CD8-positive, alpha-beta memory T cell (primary cell): ENCODE measurements at places on chromosomes 7 and 10. TPM values are rescaled to one million over a fixed set of nuclear protein-coding genes. Genes with fewer than 3 reads are reported as not detected.
A peak's percentile ranks its signal among the peaks of the same experiment; 100 is the strongest.

CYP26C1 gene
- not detected for polyA plus RNA-seq

TECTB gene
- not detected for polyA plus RNA-seq

DNAH11 gene
- polyA plus RNA-seq = not detected

IFIT1B gene
- polyA plus RNA-seq = 0.14 TPM

TMEM184A gene
- polyA plus RNA-seq = not detected

GRCh38 chr10:100841528-100841927 is 71.2 kb upstream of the SLF2 start:
- H3K4me3 ChIP-seq = no peak overlapping the region
- H3K27me3 ChIP-seq = no peaks in the 10 kb centered on the region
- H3K27ac ChIP-seq = no peak overlapping the region
- no peak for DNase-seq

GRCh38 chr10:23968301-23968700 is 240.6 kb upstream of the KIAA1217 start:
- H3K4me3 ChIP-seq = no peak overlapping the region
- H3K27ac ChIP-seq = no peak overlapping the region
- DNase-seq = no peak
- H3K36me3 ChIP-seq = no peaks in the 10 kb centered on the region

GRCh38 chr7:105594034-105594433 is 12.7 kb upstream of the EFCAB10 start:
- no peak overlapping the region for H3K4me3 ChIP-seq
- no peaks in the 10 kb centered on the region for H3K27me3 ChIP-seq
- no peak for DNase-seq
- H3K36me3 ChIP-seq = no peaks in the 10 kb centered on the region
- H3K4me1 ChIP-seq = no peaks in the 10 kb centered on the region

DNA sequence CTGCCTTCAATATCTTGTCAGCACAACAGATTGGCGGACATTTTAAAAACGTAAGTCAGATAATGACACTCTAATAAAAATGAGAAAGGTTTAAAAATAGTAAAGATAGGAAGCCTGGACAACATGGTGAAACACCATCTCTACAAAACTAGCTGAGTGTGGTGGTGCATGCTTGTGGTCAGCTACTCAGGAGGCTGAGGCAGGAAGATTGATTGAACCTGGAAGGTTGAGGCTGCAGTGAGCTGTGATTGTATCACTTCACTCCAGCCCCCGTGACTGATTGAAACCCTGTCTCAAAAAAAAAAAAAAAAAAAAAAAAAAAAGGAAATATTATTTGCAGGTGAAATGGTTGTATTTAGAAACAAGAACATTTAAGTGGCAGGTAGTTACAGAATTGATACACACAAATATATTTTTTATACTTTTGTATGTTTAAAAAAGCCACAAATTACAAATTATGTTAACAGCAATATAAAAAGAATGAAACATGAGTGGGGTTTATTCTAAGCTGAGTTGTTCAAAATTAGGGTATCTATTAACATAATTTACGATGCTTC is 141.9 kb downstream of the ADK start:
- no peak overlapping the region for H3K27ac ChIP-seq
- no peaks in the 10 kb centered on the region for H3K4me1 ChIP-seq
- H3K36me3 ChIP-seq = no peaks in the 10 kb centered on the region
- no peaks in the 10 kb centered on the region for H3K27me3 ChIP-seq
- no peak for DNase-seq

- no peak overlapping the region for H3K27ac ChIP-seq
- no peaks in the 10 kb centered on the region for H3K36me3 ChIP-seq
- DNase-seq = no peak
- peaks cover 61% of the 10 kb centered on the region for H3K27me3 ChIP-seq
- H3K4me1 ChIP-seq = peaks cover 37% of the 10 kb centered on the region
- H3K4me3 ChIP-seq = no peak overlapping the region
Observed at GRCh38 chr10:21518641-21519396, 6.7 kb downstream of the SKIDA1 start.

DNA sequence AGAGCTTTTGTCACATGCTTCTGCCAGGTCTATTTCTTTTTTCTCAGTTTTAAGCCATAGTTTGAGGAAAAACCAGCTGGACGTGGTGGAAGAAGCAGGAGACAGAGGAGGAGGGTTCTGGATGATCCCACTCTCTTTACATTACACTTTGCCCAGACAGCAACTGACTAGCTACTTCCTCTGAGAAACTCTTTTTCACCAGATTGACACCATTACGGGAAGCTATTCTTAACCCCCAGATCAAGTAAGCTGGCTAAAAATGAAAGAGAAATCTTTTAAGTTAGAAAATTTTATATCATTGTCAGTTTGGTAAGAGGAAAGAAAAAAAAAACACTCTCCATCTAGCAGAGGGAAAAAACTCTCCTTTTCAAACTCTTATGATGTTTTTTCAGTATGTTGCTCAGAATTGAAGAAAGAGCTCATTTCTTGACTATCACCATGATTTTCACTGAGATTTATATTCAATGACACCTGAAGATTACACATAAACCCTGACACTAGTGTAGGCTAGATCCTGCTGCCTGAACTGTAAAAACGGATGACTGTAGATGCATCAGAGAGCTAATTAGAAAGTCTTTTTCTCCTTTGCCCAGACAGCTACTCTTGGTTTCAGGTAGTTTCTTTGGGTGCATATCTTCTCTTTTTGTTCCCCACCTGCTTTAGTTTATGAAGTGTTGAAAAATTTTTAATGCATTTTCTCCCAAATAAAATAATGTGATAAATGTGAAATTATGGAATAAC is 203.1 kb downstream of the TFEC start:
- no peak overlapping the region for H3K4me3 ChIP-seq
- no peak for DNase-seq
- H3K36me3 ChIP-seq = no peaks in the 10 kb centered on the region
- no peaks in the 10 kb centered on the region for H3K4me1 ChIP-seq
- H3K27me3 ChIP-seq = no peaks in the 10 kb centered on the region

DNA sequence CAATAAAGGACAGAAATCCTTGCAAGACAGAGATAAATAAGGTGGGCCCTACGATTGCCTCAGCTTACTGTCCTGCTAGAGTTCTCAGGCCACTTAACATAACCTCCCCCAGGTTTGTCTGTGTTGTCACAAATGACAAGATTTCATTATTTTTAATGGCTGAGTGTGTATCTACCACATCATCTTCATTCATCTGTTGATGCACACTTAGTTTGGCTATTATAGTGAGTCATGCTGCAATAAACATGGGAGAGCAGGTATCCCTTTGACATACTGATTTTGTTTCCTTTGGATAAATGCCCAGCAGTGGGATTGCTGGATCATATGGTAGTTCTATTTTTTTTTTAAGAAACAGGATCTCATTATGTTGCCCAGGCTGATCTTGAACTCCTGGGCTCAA is 60.6 kb downstream of the PRTFDC1 start:
- no peaks in the 10 kb centered on the region for H3K27me3 ChIP-seq
- H3K4me3 ChIP-seq = no peak overlapping the region
- no peak overlapping the region for H3K27ac ChIP-seq
- peaks cover 58% of the 10 kb centered on the region for H3K4me1 ChIP-seq
- no peaks in the 10 kb centered on the region for H3K36me3 ChIP-seq

- no peak for DNase-seq
- no peaks in the 10 kb centered on the region for H3K36me3 ChIP-seq
- no peak overlapping the region for H3K27ac ChIP-seq
- peaks cover 32% of the 10 kb centered on the region for H3K4me1 ChIP-seq
- no peaks in the 10 kb centered on the region for H3K27me3 ChIP-seq
Observed at GRCh38 chr10:14010101-14010558, 320.6 kb downstream of the FRMD4A start.

DNA sequence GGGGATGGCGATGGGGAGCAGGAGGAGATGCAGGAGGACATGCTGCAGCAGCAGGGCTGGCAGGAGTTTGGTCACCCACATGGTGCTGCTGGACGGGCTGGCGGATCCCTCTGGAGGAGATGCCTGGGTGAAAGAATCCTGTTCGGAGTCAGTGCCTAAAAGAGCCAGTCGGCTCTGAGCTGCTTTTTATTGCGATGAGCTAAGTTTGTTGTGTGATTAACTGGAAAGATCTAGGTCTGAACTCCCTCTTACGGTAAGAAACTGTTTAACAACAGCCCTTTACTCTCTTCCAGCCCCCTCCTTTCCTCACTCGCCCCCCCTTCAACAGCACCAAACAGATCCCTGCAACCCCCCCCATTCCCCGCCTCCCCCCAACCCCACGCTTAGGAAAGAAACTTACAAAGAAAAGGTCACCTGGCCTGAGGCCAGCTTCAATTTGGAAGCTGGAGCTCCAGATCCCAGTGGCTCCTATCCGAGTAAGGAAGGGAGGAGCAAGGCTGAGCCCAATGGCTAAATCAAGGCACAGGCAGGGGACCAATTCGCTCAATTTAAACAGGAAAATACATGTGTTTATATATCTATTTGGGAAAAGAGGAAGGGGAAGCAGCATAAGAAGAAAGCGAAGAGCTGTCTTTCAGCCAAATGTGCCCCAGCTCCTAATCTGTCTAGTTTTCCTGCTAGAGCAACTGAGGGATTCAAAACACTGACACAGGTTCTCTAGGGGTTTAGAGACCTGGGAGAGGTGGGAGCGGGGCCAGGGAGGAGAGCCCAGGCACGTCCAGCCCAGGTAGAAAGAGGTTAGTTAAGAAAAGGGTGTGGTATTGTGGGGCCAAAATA is at the start of gene HGF:
HGF (minus strand) TSS at position 157 of the 837 bp plus-strand sequence; CDS start at position 81, 76 bp downstream.
- no peak within 1 kb of the TSS for H3K4me3 ChIP-seq
- no peak within 1 kb of the TSS for H3K27ac ChIP-seq
- H3K4me1 ChIP-seq = no peaks in the 10 kb centered on the region
- no peaks in the 10 kb centered on the region for H3K27me3 ChIP-seq
- no peak for DNase-seq
- H3K36me3 ChIP-seq = no peaks in the 10 kb centered on the region

GRCh38 chr10:74207691-74208480 is 56.9 kb downstream of the ADK start:
- no peak for DNase-seq
- no peaks in the 10 kb centered on the region for H3K27me3 ChIP-seq
- no peak overlapping the region for H3K4me3 ChIP-seq
- H3K4me1 ChIP-seq = no peaks in the 10 kb centered on the region
- H3K36me3 ChIP-seq = no peaks in the 10 kb centered on the region

- no peaks in the 10 kb centered on the region for H3K36me3 ChIP-seq
- H3K4me1 ChIP-seq = peaks cover 42% of the 10 kb centered on the region
- peak overlapping the region; percentile 87 for H3K4me3 ChIP-seq
- no peak for DNase-seq
- peak overlapping the region; percentile 95 for H3K27ac ChIP-seq
Observed at GRCh38 chr10:101693651-101693977, 1.4 kb downstream of the FBXW4 start.

GRCh38 chr10:119769886-119770285 is 44.0 kb downstream of the INPP5F start:
- H3K4me1 ChIP-seq = no peaks in the 10 kb centered on the region
- H3K36me3 ChIP-seq = no peaks in the 10 kb centered on the region
- no peak overlapping the region for H3K4me3 ChIP-seq
- H3K27ac ChIP-seq = no peak overlapping the region
- no peak for DNase-seq
- no peaks in the 10 kb centered on the region for H3K27me3 ChIP-seq

GRCh38 chr7:157151626-157152339 is 13.1 kb downstream of the UBE3C start:
- H3K36me3 ChIP-seq = no peaks in the 10 kb centered on the region
- H3K4me3 ChIP-seq = no peak overlapping the region
- H3K27ac ChIP-seq = no peak overlapping the region
- H3K27me3 ChIP-seq = no peaks in the 10 kb centered on the region
- peaks cover 32% of the 10 kb centered on the region for H3K4me1 ChIP-seq
- DNase-seq = peak; percentile 8

GRCh38 chr7:139767561-139767982 is 10.2 kb downstream of the HIPK2 start:
- peaks cover 40% of the 10 kb centered on the region for H3K4me1 ChIP-seq
- peak; percentile 54 for DNase-seq
- H3K4me3 ChIP-seq = peak overlapping the region; percentile 16
- H3K27ac ChIP-seq = no peak overlapping the region
- no peaks in the 10 kb centered on the region for H3K36me3 ChIP-seq

GRCh38 chr10:71081912-71082311 is 130.5 kb upstream of the UNC5B start:
- DNase-seq = no peak
- no peaks in the 10 kb centered on the region for H3K27me3 ChIP-seq
- H3K36me3 ChIP-seq = no peaks in the 10 kb centered on the region
- H3K27ac ChIP-seq = no peak overlapping the region
- no peaks in the 10 kb centered on the region for H3K4me1 ChIP-seq

DNA sequence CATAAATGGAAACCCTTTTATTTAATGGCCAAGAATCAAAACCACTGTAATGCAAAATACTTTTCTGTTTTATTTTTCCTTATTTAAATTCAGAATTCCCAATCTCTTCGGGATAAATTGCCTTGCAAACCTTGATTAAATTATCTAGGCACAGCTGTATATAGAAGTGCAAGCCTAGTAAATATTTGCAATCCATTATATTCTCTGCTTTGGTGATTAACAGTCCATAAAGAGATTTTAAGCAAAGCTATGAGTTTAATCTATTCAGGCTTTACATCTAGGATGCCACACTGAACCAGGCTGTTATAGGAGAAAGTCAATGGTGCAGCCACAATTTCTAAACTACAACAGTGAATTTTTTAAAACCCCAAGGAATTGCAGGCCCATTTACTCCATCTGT is 43.6 kb upstream of the THSD7A start:
- no peaks in the 10 kb centered on the region for H3K27me3 ChIP-seq
- no peaks in the 10 kb centered on the region for H3K36me3 ChIP-seq
- no peaks in the 10 kb centered on the region for H3K4me1 ChIP-seq
- no peak overlapping the region for H3K27ac ChIP-seq

GRCh38 chr10:33719005-33719703 is 384.7 kb upstream of the NRP1 start:
- DNase-seq = no peak
- no peak overlapping the region for H3K27ac ChIP-seq
- no peaks in the 10 kb centered on the region for H3K4me1 ChIP-seq
- H3K36me3 ChIP-seq = no peaks in the 10 kb centered on the region
- H3K27me3 ChIP-seq = no peaks in the 10 kb centered on the region

DNA sequence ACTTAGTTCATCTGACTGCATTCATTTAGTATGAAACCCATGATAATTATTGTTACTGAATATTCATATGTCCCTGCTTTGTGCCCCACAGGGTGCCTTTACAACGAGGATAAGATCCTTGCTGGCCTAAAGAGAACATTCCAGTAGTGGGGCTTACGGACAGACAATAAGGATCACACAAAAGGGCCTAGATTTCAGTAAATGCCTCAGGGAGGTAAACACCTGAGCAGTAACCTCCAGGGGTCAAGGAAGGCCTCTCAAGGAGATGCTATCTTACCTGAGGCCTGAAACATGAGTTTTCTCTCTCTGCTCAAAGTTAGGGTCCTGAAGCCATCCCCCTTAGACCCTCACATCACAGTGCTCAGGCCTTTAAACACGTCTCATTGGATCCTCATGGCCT is 228.7 kb downstream of the TCF7L2 start:
- H3K27ac ChIP-seq = no peak overlapping the region
- DNase-seq = no peak
- no peaks in the 10 kb centered on the region for H3K36me3 ChIP-seq
- H3K27me3 ChIP-seq = no peaks in the 10 kb centered on the region
- no peaks in the 10 kb centered on the region for H3K4me1 ChIP-seq

DNA sequence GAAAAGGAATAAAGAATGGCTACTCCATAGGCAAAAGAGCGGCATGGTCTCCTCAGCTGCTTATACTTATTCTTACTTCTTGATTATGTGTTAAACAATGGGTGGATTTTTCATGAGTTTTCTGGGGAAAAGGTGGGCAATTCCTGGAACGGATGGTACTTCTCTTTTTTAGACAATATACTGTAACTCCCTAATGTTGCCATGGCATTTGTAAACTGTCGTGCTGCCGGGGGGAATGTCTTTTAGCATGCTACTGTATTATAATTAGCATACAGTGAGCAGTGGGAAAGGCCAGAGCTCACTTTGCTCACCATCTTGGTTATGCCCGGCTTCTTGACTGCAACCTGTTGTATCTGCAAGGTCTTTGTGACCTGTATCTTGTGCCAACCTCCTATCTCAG is 372.1 kb upstream of the AKR1E2 start:
- DNase-seq = no peak
- no peak overlapping the region for H3K4me3 ChIP-seq
- no peak overlapping the region for H3K27ac ChIP-seq
- H3K36me3 ChIP-seq = no peaks in the 10 kb centered on the region
- H3K4me1 ChIP-seq = no peaks in the 10 kb centered on the region
